ENCODE measurements at places on chromosomes 5 and 9.

DNA sequence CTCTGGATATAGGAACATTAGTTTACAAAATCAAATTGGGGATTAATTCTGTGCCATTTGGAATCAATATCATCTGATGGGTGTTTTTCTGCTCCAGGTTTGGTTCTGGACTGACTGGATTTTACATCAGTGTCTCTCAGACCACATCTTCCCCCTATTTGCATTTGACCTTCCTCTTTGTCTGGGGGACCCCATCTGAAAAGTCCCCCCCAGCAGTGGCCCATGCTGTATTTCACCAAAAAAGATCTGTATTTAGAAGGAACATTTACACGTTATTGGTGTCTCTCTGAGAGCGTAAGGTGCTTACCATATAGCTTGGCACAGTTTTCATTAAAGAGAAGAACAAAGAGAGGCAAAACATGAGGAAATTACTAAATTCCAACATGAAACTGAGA, 215.6 kb upstream of the CLINT1 start:
- no peak for DNase-seq

GRCh38 chr9:33468215-33468730, 5.5 kb downstream of the NOL6 start:
- no peak for DNase-seq

- no peak for DNase-seq
These were observed 14.0 kb downstream of the ATP10B start for GRCh38 chr5:160837749-160838593.

GRCh38 chr9:129141066-129142041, 30.1 kb downstream of the PTPA start:
- no peak for DNase-seq

- DNase-seq: no peak
These were observed 15.8 kb downstream of the CSF2 start for GRCh38 chr5:132089363-132089762.

GRCh38 chr9:101247297-101247696, 137.5 kb downstream of the BAAT start:
- no peak for DNase-seq

DNA sequence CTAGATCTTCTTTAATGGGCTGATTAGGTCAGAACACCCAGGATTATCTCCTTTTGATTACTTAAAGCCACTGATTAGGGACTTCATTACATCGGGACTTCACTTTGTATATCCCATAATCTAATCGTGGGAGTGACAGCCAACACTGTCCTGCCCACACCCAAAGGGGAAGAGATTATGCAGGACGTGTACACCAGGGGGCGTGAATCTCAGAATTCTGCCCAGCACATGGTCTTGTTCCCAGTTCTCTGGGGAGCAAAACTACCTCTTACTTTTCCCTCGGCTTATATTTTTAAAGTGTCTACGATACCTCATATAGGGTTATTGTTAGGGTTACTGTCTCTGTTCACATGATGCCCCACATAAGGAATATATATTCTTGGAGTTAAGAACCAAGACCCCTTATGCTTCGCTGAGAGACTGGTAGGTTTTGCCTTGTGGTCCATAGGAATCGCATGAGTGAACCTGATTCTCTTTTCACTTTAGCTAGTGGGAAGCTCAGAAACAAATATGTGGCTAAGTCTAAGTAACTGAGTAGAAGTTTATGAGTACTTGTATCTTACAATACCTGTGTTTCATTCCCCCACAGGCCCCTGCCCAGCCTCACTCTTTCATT, 192.7 kb downstream of the GNA14 start:
- peak; percentile 3 for DNase-seq

GRCh38 chr5:168960497-168960896, 340.4 kb downstream of the SLIT3 start:
- no peak for DNase-seq

DNA sequence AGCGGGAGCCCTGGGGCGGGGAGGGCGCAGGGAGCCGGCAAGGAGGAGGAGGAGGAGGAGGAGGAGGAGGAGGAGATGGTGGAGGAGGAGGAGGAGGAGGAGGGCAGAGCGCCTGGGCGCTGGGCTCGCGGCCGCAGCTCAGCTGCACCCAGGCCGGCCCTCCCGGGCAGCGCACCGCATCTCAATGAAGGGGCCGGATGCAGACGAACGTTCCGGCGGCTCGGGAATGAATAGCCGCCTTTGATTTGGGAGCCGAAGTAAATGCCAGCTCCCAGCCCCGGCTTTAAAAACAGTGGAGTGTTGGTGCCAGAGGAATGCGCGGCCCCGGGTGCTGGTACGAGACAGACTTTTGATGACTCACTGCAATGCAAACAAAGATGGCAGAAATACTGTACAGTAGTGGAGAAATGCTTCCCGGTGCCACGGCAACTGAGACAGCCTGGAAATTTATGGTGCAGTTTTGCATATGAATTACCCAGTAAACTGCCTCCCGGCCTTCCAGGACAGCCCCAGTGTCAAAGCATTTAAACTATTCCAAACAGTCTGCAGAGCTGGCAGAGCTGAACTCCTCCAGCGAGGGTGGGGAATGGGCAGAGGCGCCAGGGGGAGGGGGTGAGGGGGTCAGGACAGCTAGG, 43.1 kb downstream of the NACC2 start:
- peak; percentile 78 for DNase-seq

DNA sequence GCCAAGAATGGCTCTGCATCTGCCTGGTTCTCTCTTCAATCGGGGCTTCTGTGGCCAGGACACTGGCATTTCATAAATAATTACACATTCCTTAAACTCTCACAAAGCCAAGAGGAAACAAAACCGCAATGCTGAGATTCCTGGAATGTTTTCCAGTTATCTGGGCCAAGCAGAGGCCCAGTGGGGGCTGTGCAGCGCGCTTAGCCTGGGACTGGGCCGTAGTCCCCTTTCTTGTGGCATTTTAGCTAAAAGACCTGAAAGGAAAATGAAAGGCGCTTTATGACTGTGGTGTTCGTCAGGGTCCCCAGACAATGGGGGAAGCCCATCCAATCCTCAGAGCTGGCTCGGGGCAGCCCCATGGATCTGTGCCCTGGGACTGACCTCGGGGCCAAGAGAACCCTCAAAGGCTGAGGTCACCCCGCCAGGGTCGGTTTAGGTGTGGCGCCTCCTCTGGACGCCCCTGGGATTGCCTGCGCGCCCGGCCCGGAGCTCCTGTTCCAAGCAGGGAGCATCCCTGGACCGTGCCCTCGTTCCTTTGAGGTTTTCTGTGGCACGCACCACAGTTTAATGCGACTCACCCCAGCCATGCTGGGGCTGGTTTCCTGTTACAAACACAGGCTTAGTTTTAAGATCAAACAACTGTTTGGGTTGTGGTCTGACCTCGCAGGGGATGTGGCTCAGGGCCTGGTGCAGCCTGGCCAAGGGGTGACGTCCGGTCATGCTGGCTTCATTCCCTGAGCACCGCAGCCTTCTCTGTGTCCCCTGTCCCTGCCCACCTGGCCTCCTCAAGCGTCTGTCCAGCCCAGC, 51.5 kb upstream of the NKD2 start:
- DNase-seq: no peak

DNA sequence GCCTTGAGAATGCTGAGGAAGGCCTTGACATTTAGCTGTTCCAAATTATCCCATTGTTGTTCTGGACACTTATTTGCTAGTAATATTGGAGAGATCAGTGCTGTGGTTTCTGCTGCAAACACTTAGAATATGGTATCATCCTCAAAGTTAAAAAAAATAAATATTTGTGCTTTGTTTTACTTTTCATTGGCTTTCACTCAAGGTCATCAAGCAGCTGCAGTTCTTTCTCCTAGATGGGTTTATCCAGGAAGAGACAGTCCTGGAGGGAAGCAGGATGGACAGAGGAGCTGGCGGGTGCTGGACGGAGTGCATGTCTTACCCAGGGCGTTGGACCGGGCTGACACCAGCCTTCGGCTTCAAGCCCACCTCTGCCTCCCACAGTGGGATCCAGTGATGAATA, 193.6 kb downstream of the MTRR start:
- no peak for DNase-seq

DNA sequence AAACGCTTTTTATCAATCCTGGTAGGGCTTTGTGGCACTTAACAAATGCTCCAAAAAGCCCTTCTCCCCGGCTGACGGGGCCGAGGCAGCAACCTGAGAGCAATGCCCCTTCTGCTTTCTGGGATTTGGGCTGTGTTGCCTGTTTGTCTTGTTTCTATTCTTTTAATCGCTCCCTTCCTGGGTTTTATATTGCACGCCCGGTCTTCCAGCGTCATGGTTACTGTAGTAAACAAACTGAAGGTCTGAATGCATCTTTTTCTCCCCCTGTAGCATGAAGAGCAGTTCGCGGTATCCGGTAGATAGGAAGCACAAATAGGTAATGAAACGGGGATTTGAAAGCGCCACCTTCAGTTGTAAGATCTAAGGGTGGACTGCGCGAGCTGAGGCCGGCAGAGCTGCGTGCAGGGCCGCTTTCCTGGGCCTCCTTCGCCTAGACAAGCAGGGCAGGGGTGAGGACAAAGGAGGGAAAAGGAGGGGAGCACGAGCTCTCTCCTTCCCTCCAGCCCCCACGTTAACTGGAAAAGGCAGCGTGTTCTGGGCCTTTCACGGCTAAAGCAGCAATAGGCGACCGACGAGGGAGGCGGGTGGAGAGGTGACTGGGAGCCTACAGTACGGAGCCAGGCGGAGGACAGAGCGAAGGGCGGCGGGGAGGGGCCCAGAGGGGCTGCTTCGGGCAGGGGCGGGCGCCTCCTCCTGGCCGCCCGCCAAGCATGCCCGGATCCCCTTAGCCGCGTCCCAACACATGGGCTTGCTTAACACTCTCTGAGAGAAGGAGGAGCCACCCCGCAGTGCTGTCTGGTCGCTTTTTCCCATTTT, 49.3 kb upstream of the ZNF366 start:
- no peak for DNase-seq

- no peak for DNase-seq
These were observed 72.0 kb downstream of the CCNH start for GRCh38 chr5:87340716-87341115.

DNA sequence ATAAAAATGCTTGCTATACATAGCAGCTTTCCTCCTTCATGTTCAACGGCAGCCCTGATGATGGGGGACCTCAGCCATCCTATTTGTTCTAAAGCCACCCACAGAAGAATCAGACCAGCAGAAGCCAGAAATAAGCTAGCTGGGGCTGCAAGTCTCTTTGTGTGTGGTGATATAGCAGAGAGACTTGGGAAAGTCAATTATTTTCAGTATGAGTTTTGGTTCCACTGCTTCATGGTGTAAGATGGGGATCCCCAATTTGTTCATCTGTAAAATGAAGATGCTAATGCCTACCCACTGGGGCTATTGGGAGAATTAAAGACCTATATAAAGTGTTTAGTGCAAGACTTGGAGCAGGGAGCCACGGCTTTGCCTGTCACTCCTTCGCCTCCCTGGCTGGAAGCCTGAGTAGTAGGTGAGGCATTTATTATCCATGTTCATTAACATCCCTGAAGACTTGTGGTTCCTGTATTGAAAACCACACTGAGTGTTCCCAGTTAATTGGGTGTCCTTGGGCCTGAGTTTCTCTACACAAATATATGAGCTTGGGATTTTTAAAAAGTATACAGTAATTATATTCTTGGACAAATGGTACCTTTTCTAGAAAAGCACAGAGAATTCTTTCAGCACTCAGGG, 210.1 kb upstream of the SLC24A2 start:
- no peak for DNase-seq

GRCh38 chr5:133506181-133506580, 106.2 kb downstream of the FSTL4 start:
- DNase-seq: no peak

DNA sequence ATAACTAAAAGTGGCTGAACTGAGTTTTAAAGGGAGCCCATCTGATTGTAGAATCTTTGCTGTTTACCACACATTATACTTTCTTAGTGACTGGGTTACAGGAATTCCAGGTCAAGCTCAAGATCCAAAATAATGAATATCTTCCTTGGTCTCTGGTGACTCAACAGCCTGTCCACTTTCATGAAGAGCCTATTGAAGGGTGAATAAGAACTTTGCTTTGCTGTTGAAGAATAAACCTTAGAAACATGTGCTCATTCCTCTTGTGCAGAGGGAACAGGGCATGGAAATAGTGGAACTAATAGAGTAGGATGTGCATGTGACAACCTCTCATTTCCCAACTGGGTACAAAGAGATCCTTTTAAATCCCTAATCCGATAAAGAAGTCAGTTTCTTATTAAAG, 21.4 kb downstream of the ALDH1A1 start:
- no peak for DNase-seq

GRCh38 chr5:125549322-125549911, 803.0 kb upstream of the ZNF608 start:
- no peak for DNase-seq

DNA sequence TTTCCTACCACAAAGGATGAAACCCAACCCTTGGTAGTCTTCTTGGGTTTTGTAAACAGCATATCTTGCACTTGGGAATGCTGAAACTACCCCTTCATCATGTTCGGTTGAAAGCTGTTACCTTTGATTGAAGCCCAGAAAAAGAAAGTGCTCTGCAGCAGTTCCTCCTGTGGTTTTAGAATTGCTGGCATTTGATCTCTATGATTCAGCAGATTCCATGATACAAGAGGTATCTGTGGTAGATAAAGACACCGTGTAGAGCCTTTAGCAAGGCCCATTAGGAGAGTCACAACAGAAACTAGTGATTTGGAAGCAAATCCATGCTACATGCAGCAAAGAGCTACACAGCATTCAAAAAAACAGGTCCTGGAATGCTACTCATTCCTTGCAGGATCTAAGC, 557.0 kb downstream of the TLE1 start:
- no peak for DNase-seq

All from DMS 273 treated with DMSO at 0.1 percent for 48 hours (cell line).